GM12864 (cell line): ENCODE measurements at places on chromosomes 6 and 20.

GRCh38 chr20:2114990-2115681, 13.5 kb downstream of the STK35 start:
- DNase-seq = no peak

DNA sequence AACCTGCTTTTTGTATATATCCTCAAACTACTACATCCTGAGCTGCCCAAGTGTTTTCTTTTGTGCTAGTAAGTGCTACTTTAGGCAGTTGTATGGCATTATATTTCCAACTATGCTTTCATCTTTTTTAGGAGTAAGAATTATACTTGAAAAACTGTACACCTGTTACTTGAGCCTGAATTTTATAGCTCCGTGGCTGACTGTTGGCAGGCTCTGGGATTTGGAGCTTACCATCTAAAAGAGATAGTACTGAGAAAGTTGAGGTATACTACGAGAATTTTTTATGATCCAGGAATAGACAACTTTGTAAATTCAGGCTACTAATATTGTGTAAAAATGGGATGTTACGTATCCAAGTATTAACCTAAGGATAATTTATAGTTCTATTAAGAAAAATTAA, 32.4 kb downstream of the RNF217 start:
- no peak for DNase-seq

- no peak for DNase-seq
Measured at GRCh38 chr6:130215526-130215925, 7.2 kb downstream of the SAMD3 start.

GRCh38 chr6:35724059-35724458, 12.8 kb upstream of the ARMC12 start:
- no peak for DNase-seq

DNA sequence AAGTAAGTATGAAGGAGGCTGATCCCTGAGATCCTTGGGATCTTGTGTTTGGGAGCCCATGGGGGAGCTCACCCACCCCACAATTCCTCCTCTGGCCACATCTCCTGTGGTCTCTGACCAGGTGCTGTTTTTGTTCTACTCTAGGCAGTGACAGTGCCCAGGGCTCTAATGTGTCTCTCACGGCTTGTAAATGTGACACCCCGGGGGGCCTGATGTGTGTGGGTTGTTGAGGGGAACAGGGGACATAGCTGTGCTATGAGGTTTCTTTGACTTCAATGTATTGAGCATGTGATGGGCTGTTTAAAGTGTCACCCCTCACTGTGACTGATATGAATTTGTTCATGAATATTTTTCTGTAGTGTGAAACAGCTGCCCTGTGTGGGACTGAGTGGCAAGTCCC, 2.8 kb downstream of the HLA-G start:
- no peak for DNase-seq

DNA sequence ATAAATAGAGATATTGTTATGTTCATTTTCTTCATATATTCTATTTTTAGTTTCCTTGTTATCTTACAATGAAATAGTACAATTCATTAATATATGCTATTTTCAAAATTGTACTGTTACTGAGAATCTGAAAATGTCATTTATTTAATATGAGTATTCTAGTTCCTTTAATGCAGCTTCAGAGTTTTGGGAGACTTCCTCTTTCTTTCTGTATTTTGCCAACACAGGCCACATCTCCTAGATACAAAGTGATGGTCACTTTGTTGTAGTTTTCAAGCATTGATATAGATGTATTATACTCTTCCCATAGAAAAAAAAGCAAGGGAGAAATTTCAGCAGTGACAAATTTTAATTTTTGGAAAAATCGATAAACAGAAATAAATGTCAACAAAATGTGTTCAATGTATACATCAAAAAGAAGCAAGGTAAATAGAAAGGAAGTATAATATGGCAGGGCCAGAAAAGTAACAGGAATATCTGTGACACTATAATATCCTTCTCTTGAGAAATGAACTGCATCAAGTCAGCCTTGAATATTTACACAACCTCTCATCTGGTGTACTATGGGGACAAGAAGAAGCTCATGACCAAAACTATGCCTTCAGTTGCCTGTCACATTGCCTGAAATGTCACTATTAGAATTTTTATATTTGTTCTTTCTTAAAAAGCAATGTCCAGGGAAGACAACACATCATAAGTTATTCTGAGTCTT, 396.0 kb downstream of the TBC1D32 start:
- DNase-seq = no peak

GRCh38 chr6:34555007-34555322, 1.2 kb downstream of the SPDEF start:
- no peak for DNase-seq

GRCh38 chr6:170317718-170318117, 11.2 kb downstream of the FAM120B start:
- no peak for DNase-seq

DNA sequence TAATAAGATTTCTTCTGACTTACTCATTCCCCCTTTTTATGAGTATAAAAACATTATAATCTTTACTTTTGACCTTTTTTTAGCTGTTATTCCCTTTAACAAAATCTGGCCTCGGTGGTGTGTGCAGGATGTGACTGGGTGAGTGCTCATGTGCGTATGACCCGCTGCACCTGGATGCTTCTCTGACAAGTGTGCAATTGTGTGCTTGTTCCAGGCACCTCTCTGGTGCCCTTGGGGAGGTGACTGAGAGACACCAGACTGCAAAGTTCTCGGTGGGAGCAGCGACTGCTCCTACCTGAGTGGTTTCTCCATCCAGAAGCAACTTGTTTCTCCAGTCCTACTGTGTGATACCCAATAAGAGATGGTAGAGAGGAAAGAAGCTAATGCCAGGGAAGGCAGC, 65.0 kb downstream of the ISM1 start:
- no peak for DNase-seq
